Muscle of back (tissue), 13 donors: ENCODE measurements at places on chromosomes 12 and 14. TPM values are rescaled to one million over a fixed set of nuclear protein-coding genes. Genes with fewer than 3 reads are reported as not detected.

The RGS6 gene
- polyA plus RNA-seq, result 5.2 TPM

The KCNC2 gene
- 0.44 TPM for polyA plus RNA-seq

The CD163L1 gene
- polyA plus RNA-seq, result 5.7 TPM

The MNAT1 gene
- polyA plus RNA-seq, result 42.0 TPM

The POTEM gene
- not detected for polyA plus RNA-seq

The CLEC4C gene
- polyA plus RNA-seq, result not detected

The CYP27B1 gene
- polyA plus RNA-seq, result 1.3 TPM

The SRGAP1 gene
- 6.8 TPM for polyA plus RNA-seq

The RIPK3 gene
- polyA plus RNA-seq, result 1.9 TPM

The HAL gene
- 0.29 TPM for polyA plus RNA-seq

The LRRC43 gene
- polyA plus RNA-seq, result 0.46 TPM

GRCh38 chr12:4572680-4573079, 10.7 kb downstream of the DYRK4 start:
- DNase-seq, result no peak

DNA sequence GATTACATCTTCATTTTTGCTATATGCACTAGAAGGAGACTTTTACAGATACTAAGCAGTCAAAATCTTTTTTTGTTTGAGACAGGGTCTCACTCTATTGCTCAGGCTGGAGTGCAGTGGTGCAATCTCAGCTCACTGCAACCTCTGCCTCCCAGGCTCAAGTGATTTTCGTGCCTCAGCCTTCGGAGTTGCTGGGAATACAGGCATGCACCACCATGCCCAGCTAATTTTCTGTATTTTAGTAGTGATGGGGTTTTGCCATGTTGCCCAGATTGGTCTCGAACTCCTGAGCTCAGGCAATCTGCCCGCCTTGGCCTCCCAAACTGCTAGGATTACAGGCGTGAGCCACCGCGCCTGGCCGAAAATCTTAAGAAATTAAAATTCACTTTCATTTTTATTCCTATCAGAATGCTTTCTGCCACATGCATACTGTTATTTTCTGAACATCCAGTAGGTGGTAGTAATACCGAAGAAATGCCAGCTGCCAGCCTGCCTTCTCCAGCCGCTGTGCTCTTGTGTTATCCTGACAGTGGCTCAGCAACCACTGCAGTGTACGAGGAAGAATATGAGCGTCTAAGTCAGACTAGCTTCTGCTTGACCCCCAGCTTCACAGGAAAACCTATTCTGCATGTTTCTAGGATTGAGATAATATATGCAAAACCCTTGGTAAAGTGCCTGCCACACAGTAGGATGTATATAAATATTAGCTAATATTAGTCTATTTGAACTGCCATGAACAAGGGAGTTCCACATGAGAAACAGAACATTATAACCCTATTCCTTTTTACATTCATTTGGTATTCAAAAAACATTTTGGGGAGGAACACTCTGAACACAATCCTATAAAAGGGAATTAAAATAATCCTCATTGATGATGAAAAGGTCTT, 54.2 kb downstream of the RPAP3 start:
- peak; percentile 50 for DNase-seq

DNA sequence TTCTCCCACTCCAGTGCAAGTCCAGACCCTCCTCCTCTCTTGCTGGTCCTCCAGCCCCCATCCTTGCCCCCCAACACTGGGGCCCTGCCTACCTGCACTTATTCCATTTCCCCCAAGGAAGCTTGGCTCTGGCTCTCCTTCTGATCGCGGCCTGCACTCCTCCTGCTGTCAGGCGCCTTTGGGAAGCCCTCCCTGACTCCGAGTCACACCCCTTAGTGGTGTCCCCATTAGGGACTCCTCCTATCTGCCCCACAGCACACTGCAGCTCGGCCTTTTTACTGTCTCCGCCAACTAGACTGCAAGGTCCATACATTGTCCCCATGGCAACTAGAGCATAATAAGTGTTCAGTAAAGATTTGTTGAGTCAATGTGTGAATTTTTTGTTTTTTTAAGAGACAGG, 32.9 kb downstream of the FIGNL2 start:
- DNase-seq, result no peak

DNA sequence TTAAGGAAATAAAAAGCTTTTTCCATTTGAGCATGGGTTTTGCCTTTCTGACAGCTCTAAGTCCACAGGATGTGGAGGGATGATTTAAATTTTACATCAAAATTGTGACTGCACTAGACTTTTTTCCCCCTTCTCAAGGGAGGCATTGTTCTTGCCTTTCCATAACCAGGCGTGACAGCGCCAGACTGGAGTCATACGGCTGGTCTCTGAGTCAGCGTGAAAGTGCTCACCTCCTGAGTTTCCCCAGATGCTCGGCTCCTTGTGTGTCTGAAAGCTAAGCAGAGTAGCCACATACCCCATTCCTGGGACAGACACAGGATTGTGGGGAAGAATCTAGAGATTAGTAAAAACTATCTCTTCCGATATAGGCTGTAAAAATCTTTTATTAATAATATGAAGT, 43.1 kb downstream of the SOX5 start:
- DNase-seq, result peak; percentile 7

GRCh38 chr12:29492891-29493290, 4.6 kb downstream of the OVCH1 start:
- DNase-seq, result no peak

- DNase-seq, result peak; percentile 75
Observed at GRCh38 chr14:102928412-102929240, 6.2 kb downstream of the AMN start.

DNA sequence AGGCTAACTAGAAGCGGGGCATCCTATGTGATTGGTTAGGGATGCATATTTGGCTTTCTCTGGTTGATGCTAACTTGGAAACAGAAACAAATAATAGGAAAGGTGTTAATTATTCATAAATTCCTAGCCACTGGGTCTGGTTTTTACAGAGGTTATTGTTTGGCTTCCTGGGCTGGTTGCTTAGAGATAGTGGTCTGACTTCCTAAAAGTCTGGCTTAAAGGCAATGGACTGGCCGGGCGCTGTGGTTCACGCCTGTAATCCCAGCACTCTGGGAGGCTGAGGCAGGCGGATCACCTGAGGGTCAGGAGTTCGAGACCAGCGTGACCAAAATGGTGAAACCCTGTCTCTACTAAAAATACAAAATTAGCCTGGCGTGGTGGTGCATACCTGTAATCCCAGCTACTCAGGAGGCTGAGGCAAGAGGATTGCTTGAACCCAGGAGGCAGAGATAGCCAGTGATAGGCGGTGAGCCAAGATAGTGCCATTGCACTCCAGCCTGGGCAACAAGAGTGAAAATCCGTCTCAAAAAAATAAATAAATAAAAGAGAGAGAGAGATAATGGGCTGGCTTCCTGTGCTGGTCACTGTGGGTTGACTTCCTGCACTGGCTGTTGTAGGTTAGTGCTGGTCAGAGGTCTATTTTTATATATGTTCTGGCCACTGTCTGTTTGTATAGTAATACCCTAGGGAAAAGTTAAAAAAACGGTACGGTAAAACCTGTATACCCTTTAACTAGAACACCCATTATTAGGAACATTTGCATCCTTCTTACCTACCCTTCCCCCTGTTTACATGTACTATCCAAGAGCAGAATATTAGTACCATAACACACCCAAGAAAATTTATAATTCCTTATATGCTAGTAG, 24.1 kb downstream of the OR6S1 start:
- no peak for DNase-seq

DNA sequence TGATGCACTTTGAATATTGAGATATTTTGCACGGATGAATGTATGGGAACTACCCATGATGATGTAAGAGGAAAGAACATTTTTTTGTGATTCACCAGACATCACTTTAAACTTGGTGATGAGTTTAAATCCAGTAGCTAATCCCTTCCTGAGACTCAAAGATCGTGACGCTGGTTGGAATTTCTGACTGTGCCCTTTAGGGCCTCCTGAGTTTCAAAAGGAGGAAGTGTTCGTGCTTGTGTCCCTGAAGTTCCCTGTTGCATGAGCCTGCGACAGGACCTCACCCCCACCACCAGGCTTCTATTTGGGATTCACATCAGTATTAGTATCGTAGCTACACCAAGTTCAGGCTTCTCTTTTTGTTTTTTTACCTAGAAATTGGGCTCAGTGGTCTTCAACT, 18.6 kb upstream of the RIN3 start:
- no peak for DNase-seq

- DNase-seq, result no peak
Observed at GRCh38 chr12:97650242-97650641, 187.6 kb downstream of the RMST start.

DNA sequence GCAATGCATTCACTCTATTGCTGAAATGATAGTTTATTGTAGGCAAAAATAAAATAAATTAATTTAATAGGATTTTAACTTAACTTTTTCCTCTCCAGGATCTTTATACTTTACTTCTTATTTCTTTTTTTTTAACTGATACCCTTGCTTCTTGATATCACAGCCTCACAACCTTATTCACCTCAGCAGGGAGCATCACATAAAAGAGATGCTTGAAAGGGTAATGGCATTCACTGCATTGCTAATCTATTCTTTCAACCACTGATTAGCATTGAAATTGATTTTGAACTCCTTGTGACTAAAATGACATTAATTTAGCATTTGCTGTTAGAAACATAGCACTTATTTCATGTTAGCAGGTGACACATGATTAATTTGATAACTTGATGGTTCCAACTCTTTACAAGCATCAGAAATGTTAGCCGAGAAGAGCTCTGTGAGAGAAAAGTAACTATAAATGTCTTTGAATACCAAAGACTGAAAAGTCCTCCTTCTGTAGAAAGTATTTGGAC, 689.5 kb upstream of the MGAT4C start:
- DNase-seq, result no peak

DNA sequence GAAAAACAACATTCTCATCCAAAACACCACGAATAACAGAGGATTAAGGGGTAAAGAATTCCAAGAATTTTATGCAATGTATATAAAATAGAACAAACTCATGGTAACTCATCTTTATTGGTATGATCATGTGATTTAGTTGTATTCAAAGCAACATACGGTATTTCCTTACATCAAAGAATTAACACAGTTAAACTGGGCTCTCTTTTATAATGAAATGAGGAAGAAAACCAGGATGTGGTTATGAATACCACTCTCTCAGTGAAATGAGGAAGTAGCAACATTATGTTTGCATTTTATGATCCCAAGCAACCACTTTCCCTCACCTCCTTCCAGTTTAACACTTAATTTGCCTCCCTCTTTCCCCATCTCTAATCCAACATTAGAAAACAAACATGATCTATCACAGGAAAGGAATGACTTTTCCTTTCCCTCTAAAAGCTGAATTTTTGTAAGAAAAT, 22.9 kb downstream of the SPTLC2 start:
- DNase-seq, result no peak

DNA sequence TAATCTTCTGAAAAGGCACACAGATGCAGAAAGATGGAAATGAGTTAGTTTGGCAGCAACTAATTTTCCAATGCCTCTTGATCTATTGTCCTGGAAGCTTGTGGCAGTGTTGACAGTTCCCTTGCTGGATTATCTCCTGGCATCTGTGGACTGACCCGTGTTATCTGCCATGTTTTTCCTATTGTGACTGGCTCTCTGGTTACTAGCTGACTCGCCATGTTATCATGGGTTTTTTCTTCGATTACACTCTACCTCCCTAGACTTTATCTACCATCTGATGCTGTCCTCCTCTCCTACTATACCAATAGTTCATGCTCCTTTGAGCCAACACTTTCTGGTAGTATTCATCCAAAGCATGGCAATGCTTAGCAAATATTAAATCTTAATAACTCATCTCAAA, 63.3 kb upstream of the FLRT2 start:
- DNase-seq, result no peak

DNA sequence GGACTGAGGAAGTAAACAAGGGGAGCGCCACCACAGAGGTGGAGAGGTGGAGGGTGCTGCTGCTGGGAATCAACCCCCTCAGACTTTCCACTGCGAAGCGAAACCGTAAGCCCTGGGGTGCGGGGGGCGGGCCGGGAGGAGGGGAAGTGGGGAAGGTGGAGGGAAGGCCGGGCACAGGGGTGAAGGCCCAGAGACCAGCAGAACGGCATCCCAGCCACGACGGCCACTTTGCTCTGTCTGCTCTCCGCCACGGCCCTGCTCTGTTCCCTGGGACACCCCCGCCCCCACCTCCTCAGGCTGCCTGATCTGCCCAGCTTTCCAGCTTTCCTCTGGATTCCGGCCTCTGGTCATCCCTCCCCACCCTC, at the start of gene LAG3:
TSS of gene LAG3 (plus strand) at position 190 of the 365 bp plus-strand sequence. CDS start 333 bp downstream, outside the sequence.
- DNase-seq, result no peak

DNA sequence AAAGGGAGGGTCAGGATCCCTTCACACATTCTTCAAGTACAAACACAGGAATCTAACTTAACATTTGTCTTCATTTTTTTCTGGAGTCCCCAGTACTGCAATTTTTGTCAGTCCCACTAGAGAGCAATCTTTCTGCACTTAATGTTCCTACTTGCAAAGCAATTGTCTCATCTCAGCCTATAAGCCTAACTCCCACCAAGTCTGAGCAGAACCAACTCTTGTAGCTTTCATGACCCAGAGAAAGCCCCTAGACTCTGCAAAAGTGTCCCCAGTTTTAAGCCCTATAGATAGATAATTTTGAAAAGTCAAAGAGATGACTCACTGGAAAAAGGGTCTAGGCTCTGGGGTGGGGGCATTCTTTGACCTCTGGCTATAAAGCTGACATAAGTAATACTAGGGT, 1.8 kb upstream of the ZBTB39 start:
- peak; percentile 52 for DNase-seq

DNA sequence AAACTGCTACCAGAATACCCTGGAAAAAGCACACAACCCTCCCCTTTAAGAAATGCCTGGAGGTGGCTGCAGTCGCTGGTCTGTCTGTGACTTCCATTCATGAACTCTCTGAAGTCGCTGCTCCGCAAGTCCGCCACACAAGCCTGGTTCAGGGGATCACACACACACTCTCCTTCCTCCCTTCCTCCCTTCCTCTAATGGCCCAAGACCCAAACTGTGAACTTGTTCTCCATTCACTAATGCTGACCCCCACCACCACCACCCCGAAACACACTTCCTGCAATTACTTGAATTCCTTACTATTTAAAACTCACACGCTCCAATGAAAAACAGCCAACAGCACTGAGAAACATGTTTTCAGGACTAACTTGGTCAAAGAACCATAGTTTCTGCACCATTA, 1.0 kb upstream of the LMO3 start:
- no peak for DNase-seq

GRCh38 chr14:33840797-33841196, 110.1 kb downstream of the EGLN3 start:
- no peak for DNase-seq

DNA sequence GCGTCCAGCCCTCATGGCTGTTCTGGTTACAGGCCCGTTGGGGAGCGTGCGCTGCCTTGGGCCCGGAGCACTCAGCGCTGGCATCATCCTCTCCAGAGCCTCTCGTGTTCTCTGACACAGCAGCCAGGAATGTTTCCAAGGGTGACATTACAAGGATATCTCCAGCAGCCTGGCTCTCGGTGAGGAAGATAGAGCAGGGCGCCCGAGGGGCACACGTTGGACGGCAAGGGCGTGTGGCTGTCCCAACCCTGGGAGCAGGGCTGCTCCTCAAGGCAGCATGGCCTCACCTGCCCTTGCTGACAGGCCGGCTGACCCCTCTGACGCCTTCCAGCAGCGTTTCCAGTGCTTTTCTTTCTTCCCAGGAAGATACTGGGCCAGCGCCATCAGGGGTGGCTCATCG, 14.4 kb downstream of the LRCOL1 start:
- no peak for DNase-seq

- DNase-seq, result no peak
Observed at GRCh38 chr12:85632390-85632789, 203.8 kb downstream of the RASSF9 start.

GRCh38 chr14:68157971-68158371, 338.4 kb downstream of the RAD51B start:
- DNase-seq, result no peak

- no peak for DNase-seq
Observed at GRCh38 chr12:104463368-104463767, 6.6 kb downstream of the CHST11 start.

- DNase-seq, result no peak
Observed at GRCh38 chr12:130121226-130122000, 40.9 kb upstream of the FZD10 start.
